Colonic mucosa (tissue), 4 donors: ENCODE measurements at places on chromosomes 12 and 14. TPM values are rescaled to one million over a fixed set of nuclear protein-coding genes. Genes with fewer than 3 reads are reported as not detected.

DNA sequence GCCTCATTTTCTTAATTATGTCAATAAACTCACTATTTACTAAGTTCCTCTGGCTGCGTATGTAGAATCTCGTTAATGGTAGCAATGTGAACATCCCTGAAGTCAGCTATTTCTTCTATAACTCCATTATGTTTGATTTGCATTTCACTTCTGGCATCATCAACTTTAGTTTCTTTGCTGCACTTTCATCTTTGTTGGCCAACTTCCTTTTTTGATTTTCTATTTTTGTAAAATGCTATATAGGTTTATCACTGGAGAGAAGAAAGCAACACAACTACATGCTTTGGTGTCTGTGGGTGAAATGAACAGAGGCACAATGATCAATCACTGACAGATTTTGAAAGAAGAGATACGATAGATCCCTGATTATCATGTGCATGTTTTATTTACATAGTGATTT lies 58.5 kb upstream of the ATF7IP start:
- DNase-seq, result no peak
- no peaks in the 10 kb centered on the region for H3K4me1 ChIP-seq
- H3K27me3 ChIP-seq, result no peaks in the 10 kb centered on the region
- H3K36me3 ChIP-seq, result no peaks in the 10 kb centered on the region
- no peak overlapping the region for H3K27ac ChIP-seq

DNA sequence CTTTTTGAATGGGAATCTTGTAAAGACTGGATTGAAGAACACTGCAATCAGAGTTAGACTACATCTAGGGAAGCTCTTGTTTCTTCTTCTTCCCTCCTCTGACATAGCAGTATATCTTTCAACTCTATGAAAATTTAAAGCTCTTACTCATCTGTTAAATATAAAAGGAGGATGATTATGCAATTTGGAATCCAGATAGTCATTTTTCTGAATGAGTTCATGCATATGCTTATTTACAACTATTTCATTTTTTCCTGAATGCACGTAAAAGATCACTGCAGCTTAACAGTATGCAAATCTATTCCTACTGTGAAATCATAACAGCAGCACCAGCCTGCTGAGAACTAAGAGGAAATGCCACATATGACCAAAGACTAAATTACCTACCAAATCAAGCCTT lies 133.5 kb upstream of the TMCC3 start:
- no peaks in the 10 kb centered on the region for H3K27me3 ChIP-seq
- DNase-seq, result no peak
- no peaks in the 10 kb centered on the region for H3K4me1 ChIP-seq
- no peak overlapping the region for H3K4me3 ChIP-seq
- no peaks in the 10 kb centered on the region for H3K36me3 ChIP-seq
- H3K27ac ChIP-seq, result no peak overlapping the region

GRCh38 chr12:45745861-45746277 lies 16.4 kb downstream of the ARID2 start:
- H3K4me1 ChIP-seq, result no peaks in the 10 kb centered on the region
- no peaks in the 10 kb centered on the region for H3K36me3 ChIP-seq
- no peaks in the 10 kb centered on the region for H3K27me3 ChIP-seq
- no peak overlapping the region for H3K27ac ChIP-seq

DNA sequence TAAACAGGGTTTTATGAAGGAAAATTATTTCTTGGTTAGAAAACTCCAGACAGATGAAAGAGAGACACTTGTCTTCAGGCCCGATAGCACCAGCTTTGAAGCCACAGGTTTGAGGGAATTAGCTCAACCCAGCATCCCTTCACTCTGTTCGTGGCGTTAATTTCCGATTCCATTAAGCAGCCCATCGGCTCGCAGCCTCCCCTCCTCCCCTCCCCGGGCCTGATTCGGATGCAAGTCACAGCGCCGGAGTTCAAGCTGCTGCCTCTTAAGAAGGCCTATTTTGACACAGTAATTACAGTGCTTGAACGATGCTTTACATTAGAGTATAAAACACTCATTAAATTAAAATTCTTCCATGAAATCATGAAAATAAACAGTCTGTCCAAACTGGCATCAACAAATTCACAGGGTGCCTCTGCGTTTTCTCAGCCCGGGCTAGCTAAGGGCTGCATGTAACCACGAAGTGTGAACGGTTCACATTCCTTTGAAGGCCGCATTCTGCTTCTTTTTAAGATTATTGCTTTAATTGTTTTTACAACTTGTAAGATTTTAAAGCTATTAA lies 145.8 kb downstream of the DICER1 start:
- H3K27ac ChIP-seq, result no peak overlapping the region
- no peaks in the 10 kb centered on the region for H3K4me1 ChIP-seq
- DNase-seq, result no peak
- no peaks in the 10 kb centered on the region for H3K36me3 ChIP-seq

DNA sequence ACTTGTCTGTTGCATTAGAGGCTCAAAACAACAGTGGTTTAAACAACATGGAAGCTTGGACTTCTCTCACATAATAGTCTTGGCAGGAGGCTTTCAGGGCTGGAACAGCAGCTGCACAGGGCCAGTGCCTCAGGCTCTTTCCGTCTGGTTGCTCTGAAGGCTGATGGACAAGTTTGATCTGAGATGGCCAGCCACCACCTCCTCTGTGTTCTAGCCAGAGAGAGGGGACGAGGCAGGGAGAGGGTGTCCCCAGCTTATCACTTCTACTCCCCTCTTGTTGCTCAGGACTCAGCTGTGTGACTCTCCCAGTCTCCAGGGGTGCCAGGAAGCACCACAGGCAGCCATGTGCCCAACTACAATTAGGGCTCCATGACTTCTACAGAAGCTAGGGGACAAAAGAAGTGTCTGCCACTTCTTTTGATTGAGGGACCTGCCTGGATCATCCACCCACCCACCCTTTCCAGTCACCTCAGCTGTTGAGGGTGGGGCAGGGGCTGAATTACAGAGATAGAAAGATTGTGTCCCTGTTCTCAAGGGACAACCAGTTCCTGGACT lies 46.6 kb downstream of the SMIM41 start:
- no peak overlapping the region for H3K4me3 ChIP-seq
- no peak for DNase-seq
- no peak overlapping the region for H3K27ac ChIP-seq

The ATXN7L3B gene
- 28.8 TPM for total RNA-seq

The CCDC88C gene
- 48.0 TPM for total RNA-seq

The ZDHHC22 gene
- total RNA-seq, result 0.42 TPM

DNA sequence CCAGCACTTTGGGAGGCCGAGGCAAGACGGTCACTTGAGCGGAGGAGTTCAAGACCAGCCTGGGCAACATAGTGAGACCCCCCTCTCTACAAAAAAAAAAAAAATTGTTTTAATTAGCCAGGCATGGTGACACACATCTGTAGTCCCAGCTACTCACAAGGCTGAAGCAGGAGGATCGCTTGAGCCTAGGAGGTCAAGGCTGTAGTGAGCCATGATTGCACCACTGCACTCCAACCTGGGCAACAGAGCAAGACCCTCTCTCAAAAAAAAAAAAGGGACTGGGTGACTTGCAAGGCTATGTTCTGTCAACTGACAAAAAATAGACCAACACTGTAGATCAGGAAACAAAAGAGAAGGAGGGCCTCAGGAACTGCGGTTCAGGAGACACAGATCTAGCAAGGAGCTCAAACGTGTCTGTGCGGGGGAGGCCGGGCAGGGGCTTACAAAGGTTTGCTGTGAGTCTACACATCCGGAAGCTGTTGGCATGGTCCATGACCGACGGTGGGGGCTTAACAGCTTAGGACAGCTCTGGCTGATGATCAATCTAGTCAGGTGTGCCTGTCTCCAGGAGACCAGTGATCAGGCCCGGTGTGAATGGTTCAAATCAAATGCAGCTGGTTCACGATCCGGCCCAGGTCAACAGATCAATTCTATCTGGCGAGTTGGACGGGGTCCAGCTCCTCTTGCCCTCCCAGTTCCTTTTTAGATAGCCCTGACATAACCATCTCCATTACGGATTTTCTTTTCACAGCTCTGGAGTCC lies 31.7 kb upstream of the INF2 start:
- H3K4me3 ChIP-seq, result no peak overlapping the region
- H3K4me1 ChIP-seq, result no peaks in the 10 kb centered on the region
- H3K27ac ChIP-seq, result no peak overlapping the region
- no peaks in the 10 kb centered on the region for H3K36me3 ChIP-seq
- DNase-seq, result no peak

DNA sequence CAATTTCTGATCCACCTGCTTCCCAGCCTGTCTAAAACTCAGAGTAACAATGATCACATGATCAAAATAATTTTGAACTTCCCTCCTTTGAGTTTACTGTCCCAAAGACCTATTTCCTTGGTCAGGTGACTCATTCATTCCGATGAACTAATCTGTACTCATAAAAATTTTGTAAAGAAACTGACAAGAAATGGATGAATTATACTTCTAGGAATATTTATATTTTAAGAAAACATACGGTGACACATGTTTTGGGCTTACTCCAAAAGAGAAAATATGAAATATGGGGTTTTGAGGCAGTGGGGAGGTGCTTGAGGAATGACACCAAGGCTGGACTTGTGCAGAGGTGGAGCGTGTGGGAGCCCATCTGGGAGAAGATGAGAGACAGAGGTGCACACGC lies 42.0 kb downstream of the GUCY2C start:
- H3K36me3 ChIP-seq, result no peaks in the 10 kb centered on the region
- no peaks in the 10 kb centered on the region for H3K4me1 ChIP-seq
- no peak overlapping the region for H3K27ac ChIP-seq

The TAS2R42 gene
- not detected for total RNA-seq

DNA sequence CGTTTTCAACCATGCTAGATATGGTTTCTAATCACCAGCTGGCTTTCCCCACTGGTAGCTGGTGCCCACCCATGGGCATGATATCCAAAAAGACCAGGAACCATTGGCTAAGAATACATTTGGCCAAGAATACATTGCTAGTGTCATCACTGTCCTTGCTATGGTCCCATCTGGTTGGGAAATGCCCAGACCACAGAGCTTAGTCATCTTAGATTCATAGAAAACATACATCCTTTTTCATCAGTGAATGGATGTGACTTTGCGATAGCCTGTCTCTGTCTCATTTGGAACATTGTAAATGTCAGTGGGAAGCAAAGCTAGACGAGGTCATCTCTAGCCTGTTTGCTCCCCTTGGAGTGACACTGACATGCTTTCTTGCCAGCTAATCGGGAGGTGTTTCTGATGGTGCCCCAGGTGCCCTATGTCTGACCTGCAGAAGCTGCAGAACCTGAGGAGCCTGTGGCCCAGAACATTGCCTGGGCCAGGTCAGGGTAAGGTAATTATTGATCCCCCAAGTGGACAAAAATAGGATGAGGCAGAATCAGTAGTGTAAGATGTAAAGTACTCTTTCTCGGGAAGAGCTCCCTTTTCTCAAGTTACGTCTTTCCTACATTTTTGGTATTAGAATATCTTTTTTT lies 194.8 kb downstream of the SLC41A2 start:
- no peaks in the 10 kb centered on the region for H3K4me1 ChIP-seq
- no peak overlapping the region for H3K27ac ChIP-seq
- no peaks in the 10 kb centered on the region for H3K36me3 ChIP-seq

The PRH2 gene
- total RNA-seq, result not detected

DNA sequence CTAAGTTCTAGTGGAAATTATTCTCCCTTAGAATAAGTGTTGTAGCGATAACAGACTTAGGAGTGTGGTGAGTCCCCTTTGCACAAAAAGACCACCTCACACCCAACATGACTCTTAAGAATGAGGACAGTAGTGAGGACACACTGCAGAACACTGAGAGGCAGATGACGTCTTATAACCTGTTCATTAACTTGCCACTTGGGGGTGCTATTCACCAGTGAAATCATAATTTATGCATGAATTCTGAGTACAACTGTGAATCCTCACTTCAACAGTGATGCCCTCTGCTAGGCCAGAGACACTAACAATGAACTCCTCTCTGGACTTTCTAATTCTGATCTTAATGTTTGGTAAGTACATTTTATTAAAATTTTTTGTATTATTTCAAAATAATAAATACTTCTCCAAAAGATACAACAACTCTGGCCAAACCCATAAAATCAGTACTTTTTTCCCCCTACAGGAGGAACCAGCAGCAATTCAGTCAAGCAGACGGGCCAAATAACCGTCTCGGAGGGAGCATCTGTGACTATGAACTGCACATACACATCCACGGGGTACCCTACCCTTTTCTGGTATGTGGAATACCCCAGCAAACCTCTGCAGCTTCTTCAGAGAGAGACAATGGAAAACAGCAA lies 274.7 kb downstream of the DAD1 start:
- H3K27me3 ChIP-seq, result no peaks in the 10 kb centered on the region
- peak; percentile 50 for DNase-seq

GRCh38 chr12:32155041-32155440 lies 48.4 kb downstream of the BICD1 start:
- no peaks in the 10 kb centered on the region for H3K36me3 ChIP-seq
- no peaks in the 10 kb centered on the region for H3K4me1 ChIP-seq
- DNase-seq, result no peak

- H3K27ac ChIP-seq, result peak overlapping the region; percentile 95
- no peaks in the 10 kb centered on the region for H3K27me3 ChIP-seq
- H3K4me3 ChIP-seq, result peak overlapping the region; percentile 83
- H3K36me3 ChIP-seq, result peaks cover 13% of the 10 kb centered on the region
Measured at GRCh38 chr14:90398315-90398839, 1.5 kb downstream of the CALM1 start.

DNA sequence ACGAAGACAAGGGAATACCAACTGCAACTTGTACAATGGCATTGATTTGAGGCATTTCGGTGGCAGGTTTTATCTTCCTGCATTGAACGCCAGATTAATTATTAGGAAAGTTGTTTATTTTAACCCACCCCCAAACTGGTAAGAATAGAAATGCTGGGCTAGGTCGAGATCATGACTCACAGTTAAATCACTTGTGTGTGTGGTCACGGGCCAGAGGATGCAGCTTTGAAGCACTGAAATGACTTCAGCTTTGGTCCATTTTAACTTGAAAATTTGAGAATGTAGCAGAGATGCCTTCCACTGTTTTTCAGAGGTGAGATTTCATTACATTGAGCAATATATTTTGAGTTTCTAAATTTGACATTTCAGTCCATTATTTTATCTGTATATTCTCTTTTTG lies 23.6 kb upstream of the KCNH3 start:
- H3K27me3 ChIP-seq, result no peaks in the 10 kb centered on the region
- H3K4me3 ChIP-seq, result no peak overlapping the region
- no peak overlapping the region for H3K27ac ChIP-seq
- no peaks in the 10 kb centered on the region for H3K36me3 ChIP-seq

GRCh38 chr14:90454041-90455000 lies 57.5 kb downstream of the CALM1 start:
- no peaks in the 10 kb centered on the region for H3K4me1 ChIP-seq
- H3K27me3 ChIP-seq, result no peaks in the 10 kb centered on the region
- peak; percentile 91 for DNase-seq
- H3K36me3 ChIP-seq, result no peaks in the 10 kb centered on the region
- peak overlapping the region; percentile 27 for H3K27ac ChIP-seq

- H3K4me3 ChIP-seq, result no peak overlapping the region
- H3K27me3 ChIP-seq, result no peaks in the 10 kb centered on the region
- H3K36me3 ChIP-seq, result no peaks in the 10 kb centered on the region
- DNase-seq, result no peak
Measured at GRCh38 chr14:99156814-99157213, 115.2 kb downstream of the BCL11B start.
